Eye (tissue), 1 donor: ENCODE measurements at places on chromosomes 5 and 9.

DNA sequence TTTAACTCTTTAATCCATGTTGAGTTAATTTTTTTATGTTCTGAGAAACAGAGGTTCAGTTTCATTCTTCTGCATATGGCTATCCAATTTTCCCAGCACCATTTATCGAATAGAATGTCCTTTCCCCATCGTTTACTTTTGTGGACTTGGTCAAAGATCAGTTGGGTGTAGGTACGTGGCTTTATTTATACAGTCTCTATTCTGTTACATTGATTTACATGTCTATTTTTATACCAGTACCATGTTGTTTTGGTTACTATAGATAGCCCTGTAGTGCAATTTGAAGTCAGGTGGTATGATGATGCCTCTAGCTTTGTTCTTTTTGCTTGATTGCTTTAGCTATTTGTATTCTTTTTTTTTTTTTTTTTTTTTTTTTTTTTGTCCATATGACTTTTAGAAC lies 462.0 kb downstream of the HTR1A start:
- DNase-seq, result no peak

GRCh38 chr9:27192291-27192960 lies 83.4 kb downstream of the TEK start:
- DNase-seq, result no peak

DNA sequence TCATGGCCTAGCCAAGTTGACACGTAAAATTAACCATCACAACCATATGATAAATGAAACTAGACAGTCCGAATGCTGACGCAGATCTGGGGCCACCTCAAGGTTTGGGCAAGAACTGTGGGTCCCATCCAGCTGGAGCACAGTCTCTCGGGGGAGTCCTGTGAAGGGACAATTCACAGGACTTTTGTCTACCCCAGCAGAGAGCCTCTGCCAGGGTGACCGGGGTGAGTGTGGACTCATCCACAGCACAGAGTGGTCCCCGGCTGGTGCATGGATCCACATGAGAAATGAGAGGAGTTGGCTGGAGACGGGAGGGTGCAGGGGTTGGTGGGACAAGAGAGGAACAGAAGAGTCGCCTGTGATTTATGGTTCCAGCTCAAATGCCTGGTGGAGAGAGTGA lies 17.7 kb upstream of the MED10 start:
- DNase-seq, result no peak

DNA sequence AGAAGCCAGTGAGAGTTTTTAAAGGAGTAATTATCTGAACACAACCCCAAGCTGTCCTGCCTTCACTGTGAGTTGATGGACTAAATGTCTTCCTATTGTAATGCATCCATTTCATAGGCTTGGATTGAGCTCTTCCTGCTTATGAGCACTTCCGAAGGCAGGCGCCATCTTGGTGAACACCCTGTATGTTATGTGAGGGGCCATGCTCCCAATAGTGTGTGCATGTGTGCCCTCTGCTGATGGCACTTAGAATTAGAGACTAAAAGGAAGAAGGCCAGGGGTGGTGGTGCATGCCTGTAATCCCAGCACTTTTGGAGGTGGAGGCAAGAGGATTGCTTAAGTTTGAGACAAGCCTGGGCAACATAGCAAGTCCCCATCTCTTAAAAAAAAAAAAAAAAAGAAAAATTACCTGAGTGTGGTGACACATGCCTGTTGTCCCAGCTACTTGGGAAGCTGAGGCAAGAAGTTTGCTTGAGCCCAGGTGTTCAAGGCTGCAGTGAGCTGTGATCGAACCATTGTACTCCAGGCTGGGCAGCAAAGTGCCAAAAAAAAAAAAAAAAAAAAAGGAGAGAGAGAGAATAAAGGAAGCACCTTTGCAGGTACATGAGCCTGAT lies 65.0 kb downstream of the C9orf152 start:
- DNase-seq, result no peak

DNA sequence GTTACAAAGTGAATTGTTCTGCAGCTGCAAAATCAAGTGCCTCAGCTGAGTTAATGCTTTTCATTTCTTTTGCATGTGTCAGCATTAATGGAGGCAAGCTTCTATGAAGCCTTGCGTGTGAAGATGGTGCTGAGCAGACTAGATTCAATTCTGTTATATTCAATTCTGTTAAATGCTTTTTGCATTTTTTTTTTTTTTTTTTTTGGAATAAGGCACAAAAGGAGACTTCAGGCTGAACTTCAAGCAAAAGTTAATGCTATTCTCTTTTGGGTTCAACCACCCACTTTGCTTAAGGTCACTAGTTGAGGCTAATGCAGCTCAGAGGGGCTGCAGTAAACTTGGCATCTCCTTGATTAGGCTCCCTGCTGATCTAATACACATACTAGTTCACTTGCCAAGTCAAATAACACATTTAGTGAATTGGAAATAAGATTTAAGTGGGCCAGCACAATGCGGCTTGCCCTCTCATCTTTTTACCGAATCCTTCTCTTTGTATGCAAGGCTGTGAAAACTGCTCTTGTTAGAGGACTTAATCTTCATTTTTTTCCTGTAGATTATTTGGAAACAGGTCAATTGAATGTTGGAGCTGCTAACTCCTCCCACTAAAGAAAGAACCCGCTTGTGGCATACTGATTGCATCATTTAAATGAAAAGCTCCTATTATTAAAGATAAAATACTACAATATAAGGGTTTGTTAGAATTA lies 1020.2 kb downstream of the NR2F1-AS1 start:
- DNase-seq, result peak; percentile 85
